Endothelial cell (in vitro differentiated cells): ENCODE measurements at places on chromosomes 5 and 9.

DNA sequence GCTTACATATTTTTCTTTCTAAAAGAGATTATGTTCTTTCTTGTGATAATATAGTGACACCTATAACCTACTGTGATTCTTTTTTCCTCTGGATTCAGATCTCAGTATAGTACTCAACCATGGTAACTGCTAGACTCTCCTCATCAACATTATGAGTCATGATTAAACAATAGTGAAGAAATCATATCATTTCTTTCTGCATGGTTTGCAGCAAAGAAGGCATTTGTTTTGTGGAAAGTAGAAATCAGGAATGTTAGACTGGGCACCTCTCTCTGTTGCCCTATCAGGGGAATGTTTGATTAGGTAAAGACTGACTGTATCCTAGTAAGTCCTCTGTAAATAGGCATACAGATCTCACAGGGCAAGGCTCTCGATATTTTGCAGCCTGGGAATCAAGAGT, 25.6 kb upstream of the SMC2 start:
- H3K4me3 ChIP-seq = no peak overlapping the region
- DNase-seq = no peak
- H3K4me1 ChIP-seq = no peaks in the 10 kb centered on the region
- no peaks in the 10 kb centered on the region for H3K27me3 ChIP-seq

GRCh38 chr9:4069457-4070153, 230.3 kb downstream of the GLIS3 start:
- DNase-seq = no peak
- no peak overlapping the region for H3K4me3 ChIP-seq
- no peaks in the 10 kb centered on the region for H3K36me3 ChIP-seq
- H3K27me3 ChIP-seq = no peaks in the 10 kb centered on the region

- H3K36me3 ChIP-seq = peaks cover 5% of the 10 kb centered on the region
- H3K4me1 ChIP-seq = peaks cover 42% of the 10 kb centered on the region
- peaks cover 14% of the 10 kb centered on the region for H3K27me3 ChIP-seq
- H3K27ac ChIP-seq = peak overlapping the region; percentile 94
- DNase-seq = peak; percentile 44
Observed at GRCh38 chr9:130041648-130042405, 1.2 kb downstream of the FNBP1 start.

- H3K27ac ChIP-seq = no peak overlapping the region
- no peak overlapping the region for H3K4me3 ChIP-seq
- H3K36me3 ChIP-seq = no peaks in the 10 kb centered on the region
- DNase-seq = no peak
Observed at GRCh38 chr5:77139001-77139400, 51.9 kb upstream of the ZBED3 start.

- H3K27ac ChIP-seq = peak overlapping the region; percentile 45
- DNase-seq = no peak
- peaks cover 12% of the 10 kb centered on the region for H3K27me3 ChIP-seq
- peaks cover 63% of the 10 kb centered on the region for H3K36me3 ChIP-seq
- no peak overlapping the region for H3K4me3 ChIP-seq
Observed at GRCh38 chr5:14415698-14416074, 165.9 kb upstream of the OTULINL start.

GRCh38 chr9:130193103-130193502, 20.9 kb downstream of the NCS1 start:
- H3K36me3 ChIP-seq = no peaks in the 10 kb centered on the region
- no peak overlapping the region for H3K4me3 ChIP-seq
- H3K27ac ChIP-seq = no peak overlapping the region
- DNase-seq = no peak

GRCh38 chr9:134162926-134163370, 1.4 kb downstream of the RNU6ATAC start:
- peaks cover 5% of the 10 kb centered on the region for H3K4me1 ChIP-seq
- H3K27me3 ChIP-seq = peaks cover 5% of the 10 kb centered on the region
- no peak overlapping the region for H3K4me3 ChIP-seq
- no peak overlapping the region for H3K27ac ChIP-seq
- DNase-seq = no peak

DNA sequence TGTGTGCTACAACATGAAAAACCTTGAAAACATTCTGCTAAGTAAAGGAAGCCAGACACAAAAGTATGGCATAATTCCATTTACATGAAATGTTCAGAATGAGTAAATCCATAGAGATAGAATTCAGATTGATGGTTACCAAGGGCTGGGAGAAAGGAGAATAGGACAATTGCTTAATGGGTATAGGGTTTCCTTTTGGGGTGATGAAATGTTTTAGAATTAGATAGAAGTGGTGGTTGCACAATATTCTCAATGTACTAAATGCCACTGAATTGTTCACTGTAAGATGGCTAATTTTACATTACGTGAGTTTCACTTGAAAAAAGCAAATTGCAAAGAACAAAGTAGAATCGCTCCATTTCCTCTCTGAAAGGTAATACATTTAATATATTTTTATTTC, 43.0 kb upstream of the GAS1 start:
- H3K4me1 ChIP-seq = peaks cover 3% of the 10 kb centered on the region
- H3K27ac ChIP-seq = no peak overlapping the region
- H3K4me3 ChIP-seq = no peak overlapping the region
- DNase-seq = no peak
- H3K27me3 ChIP-seq = no peaks in the 10 kb centered on the region
- no peaks in the 10 kb centered on the region for H3K36me3 ChIP-seq
